Activated gamma-delta T cell treated with Interleukin-2 at 50 U/mL for 16 hours (primary cell): ENCODE measurements at places on chromosomes 12 and 14.
A peak's percentile ranks its signal among the peaks of the same experiment; 100 is the strongest.

- no peak for DNase-seq
These were observed 200.1 kb upstream of the TMTC1 start for GRCh38 chr12:29983851-29984250.

DNA sequence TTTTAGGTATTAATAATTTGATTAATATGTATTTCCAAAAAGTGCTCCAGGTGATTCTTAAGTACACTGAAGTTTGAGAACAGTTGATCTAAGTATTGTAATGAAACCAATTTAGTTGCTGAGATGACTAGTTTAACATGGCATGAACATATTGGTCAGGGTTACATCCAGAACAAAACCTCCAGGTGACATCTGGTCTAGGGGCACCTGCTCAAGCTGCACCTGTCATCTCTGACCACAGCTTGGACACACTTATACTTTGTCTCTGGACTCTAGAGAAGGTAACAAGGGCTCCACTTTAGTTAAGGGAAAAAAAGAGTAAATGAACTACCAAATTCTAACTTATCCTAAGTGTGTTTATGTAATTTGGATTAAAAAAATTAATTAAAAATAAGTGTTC lies 8.1 kb downstream of the ARID2 start:
- no peak for DNase-seq

DNA sequence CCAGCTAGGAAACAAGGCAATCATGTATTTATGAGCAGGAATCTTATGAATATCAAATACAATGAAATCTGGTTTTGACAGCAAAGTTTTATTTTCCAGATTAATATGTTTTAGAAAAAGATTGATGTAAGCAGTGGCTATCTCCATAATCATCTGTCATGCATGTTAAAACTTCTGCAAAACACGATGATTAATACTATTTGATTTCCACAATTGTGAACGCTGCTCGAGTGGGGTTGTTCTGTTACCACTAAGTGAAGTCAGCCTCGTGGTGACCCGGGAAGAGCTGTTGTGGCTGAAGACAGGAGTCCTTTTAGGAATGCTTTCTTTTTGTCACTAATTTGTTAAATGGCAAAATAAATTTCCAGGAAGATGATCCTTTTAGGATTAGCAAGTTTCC lies 9.4 kb downstream of the CFAP251 start:
- DNase-seq, result no peak

GRCh38 chr12:75308279-75308678 lies 21.8 kb downstream of the CAPS2 start:
- DNase-seq, result no peak

DNA sequence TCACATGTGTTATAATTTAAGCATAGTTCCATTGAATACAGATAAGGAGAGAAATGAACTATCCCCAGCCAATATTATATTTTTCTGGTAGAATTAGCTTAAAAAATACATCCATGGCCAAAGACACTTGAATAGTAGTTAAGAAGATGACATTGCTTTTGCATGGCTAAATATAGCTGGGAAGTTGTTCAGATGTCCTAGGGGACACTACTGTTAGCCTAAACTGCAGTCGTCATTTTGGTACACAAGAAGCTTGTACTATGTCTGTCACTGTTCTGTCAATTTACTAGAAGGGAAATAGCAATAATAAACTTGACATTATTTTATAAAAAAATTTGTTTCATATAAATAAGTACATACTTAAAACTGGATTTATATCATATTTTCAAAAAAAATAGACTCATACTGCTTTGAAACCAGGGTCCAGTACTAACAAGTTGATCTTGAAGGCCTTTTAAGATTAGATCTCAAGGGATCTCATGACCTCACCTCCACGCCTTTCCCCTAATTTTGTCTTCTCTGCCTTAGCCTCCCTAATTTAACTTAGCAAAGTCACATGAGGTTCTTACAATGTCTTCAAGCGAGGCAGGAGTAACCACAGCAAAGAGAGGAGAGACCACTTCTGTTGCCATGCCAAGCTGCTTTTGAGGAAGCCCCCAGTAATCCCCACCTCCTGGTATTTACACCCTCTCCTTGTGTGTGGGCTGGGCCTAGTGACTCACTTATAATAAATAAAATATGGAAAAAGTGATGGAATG lies 81.0 kb downstream of the AVPR1A start:
- DNase-seq, result no peak

- DNase-seq, result no peak
These were observed 78.5 kb upstream of the FBRSL1 start for GRCh38 chr12:132411457-132411856.

- DNase-seq, result no peak
These were observed 210.7 kb upstream of the TMEM132C start for GRCh38 chr12:128056136-128056801.

- DNase-seq, result no peak
These were observed 67.7 kb upstream of the PTHLH start for GRCh38 chr12:28040246-28040645.

DNA sequence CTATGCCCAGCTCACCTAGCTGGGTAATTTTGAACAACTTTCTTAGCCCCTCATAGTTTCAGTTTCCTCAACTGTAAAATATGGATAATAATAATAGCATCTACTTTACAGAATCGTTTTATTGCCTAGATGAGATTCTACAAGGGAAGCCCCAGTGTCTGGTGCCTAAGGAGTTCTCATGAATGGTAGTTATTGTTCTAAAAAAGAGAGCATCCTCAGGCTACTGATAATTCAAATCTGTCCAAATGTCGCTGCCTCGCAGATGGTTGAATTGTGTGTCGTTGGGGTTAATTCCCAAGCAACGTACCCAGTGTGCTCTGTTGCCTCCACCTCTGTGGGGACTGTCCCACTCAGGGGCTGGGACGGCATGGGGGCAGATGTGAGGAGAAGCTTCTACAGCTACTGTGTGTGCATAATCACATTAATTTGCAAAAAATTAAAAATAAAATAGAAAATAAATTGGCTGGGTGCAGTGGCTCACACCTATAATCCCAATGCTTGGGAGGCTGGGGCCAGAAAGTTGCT lies 71.6 kb upstream of the CEP83 start:
- no peak for DNase-seq

DNA sequence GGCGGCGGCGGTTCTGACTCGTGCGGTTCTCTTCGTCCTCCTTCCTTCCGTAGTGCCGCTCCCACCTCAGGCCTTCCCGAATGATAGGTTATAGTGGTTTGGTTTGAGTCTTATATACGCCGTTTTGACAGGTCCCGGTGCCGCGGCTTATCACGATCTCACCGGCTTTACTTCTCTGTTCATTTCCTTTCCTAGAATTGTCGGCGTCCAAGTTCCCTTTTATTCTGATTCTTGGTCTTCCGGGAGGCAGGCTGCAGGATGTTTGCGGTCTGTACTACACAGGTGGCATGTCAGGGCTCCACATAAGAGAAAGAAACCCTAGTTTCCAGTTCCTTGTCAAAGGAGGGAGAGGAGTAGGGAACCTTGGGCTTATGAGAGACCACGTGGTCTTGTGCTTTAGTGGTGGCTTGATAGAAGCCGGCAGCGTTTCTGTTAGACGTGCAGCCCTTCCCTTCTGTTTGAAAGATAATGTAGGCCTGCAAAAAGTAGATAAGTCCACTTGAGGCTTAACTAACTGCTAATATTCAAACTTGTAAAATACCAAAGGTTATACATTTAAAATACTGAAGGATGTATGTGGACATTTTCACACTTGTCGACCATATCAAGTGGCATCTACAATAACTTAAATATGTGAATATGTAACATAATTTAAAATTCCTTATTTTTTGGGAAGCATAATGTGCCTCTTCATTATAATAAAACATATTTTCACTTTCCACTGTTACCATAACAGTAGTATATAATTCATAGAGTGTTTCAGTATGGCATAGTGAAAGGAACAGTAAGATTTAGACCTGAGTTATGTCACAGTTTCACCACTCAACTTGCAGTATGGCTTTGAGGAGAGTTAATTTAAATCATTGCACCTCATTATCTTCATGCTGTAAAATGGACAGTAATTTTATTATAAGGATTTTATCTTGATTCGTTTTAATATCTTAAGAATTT lies 804 bp downstream of the USP15 start:
- peak; percentile 41 for DNase-seq

DNA sequence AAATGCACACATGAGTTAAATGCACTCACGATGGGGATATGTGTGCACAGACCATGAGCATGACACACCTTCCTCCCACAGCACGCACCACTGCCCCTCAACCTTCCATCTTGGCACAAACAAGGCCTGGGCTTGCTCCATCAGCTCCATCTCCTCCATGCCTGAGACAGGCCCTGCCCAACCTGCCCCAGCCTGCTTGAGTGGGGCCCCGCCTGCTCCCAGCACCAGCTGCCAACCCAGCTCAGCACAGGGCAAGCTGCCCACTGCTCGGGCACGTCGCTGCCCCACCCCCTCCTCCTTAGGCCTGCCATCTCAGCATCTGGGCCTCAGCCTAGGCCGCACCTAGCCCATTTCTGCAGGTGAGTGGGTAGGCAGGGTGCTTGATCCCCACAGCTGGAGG lies 27.6 kb upstream of the KRT78 start:
- no peak for DNase-seq

- DNase-seq, result no peak
These were observed 71.4 kb downstream of the AKAP6 start for GRCh38 chr14:32400480-32400879.
